ENCODE measurements at places on chromosomes 16 and 17. TPM values are rescaled to one million over a fixed set of nuclear protein-coding genes. Genes with fewer than 3 reads are reported as not detected.

Gene RCVRN
- 1.5 TPM for total RNA-seq

Gene SMIM22
- not detected for total RNA-seq

Gene MAPT
- 102 TPM for total RNA-seq

Gene TP53TG3B
- not detected for total RNA-seq

Gene FBXW10B
- total RNA-seq = 0.71 TPM

Gene TRIM16
- 35.9 TPM for total RNA-seq

Gene IL17C
- not detected for total RNA-seq

Gene GNAO1
- total RNA-seq = 76.5 TPM

Gene TBC1D3C
- 0.55 TPM for total RNA-seq

Gene PRSS33
- 0.19 TPM for total RNA-seq

Gene CES5A
- total RNA-seq = 0.47 TPM

Gene GLOD4
- total RNA-seq = 59.1 TPM

Gene KRTAP9-1
- total RNA-seq = not detected

Gene KRT40
- total RNA-seq = not detected

Gene SLC7A6OS
- 20.0 TPM for total RNA-seq

Gene PIK3R5
- 1.2 TPM for total RNA-seq

Gene TUBD1
- 4.6 TPM for total RNA-seq

Gene APOH
- 0.36 TPM for total RNA-seq

Gene NFAT5
- 9.7 TPM for total RNA-seq

Gene CACNA1G
- total RNA-seq = 3.5 TPM

Gene CFAP52
- 2.0 TPM for total RNA-seq

Gene ZFHX3
- 33.1 TPM for total RNA-seq

Gene CDRT15L2
- not detected for total RNA-seq

Gene DEXI
- 19.3 TPM for total RNA-seq

Gene ALOX15B
- 0.69 TPM for total RNA-seq

Gene MMP15
- total RNA-seq = 5.5 TPM

Gene KCTD19
- 1.3 TPM for total RNA-seq

Gene NAGS
- 1.8 TPM for total RNA-seq

Gene KRT32
- not detected for total RNA-seq

Gene CIITA
- total RNA-seq = 2.2 TPM

Gene IGF2BP1
- 107 TPM for total RNA-seq

Gene ADORA2B
- total RNA-seq = 1.2 TPM

Gene CA5A
- 0.21 TPM for total RNA-seq

Gene SEC14L5
- 1.5 TPM for total RNA-seq

Gene BANP
- total RNA-seq = 16.6 TPM

Gene CD300LF
- total RNA-seq = 0.16 TPM

Gene HES7
- 3.6 TPM for total RNA-seq

Gene OMG
- total RNA-seq = 2.6 TPM

Gene KRTAP4-5
- total RNA-seq = not detected

Gene COX6A2
- total RNA-seq = not detected

Gene KRT20
- total RNA-seq = not detected

Gene SPN
- total RNA-seq = 0.15 TPM

Gene ZSCAN10
- 0.17 TPM for total RNA-seq

Gene ACSM5
- total RNA-seq = 0.49 TPM

Gene TPSB2
- 0.31 TPM for total RNA-seq

Gene PRRT2
- total RNA-seq = 1.7 TPM

Measured in motor neuron (in vitro differentiated cells).